ENCODE measurements at places on chromosomes 7 and 10.

- no peak for DNase-seq
These were observed 274.2 kb downstream of the BAMBI start for GRCh38 chr10:28951484-28951883.

DNA sequence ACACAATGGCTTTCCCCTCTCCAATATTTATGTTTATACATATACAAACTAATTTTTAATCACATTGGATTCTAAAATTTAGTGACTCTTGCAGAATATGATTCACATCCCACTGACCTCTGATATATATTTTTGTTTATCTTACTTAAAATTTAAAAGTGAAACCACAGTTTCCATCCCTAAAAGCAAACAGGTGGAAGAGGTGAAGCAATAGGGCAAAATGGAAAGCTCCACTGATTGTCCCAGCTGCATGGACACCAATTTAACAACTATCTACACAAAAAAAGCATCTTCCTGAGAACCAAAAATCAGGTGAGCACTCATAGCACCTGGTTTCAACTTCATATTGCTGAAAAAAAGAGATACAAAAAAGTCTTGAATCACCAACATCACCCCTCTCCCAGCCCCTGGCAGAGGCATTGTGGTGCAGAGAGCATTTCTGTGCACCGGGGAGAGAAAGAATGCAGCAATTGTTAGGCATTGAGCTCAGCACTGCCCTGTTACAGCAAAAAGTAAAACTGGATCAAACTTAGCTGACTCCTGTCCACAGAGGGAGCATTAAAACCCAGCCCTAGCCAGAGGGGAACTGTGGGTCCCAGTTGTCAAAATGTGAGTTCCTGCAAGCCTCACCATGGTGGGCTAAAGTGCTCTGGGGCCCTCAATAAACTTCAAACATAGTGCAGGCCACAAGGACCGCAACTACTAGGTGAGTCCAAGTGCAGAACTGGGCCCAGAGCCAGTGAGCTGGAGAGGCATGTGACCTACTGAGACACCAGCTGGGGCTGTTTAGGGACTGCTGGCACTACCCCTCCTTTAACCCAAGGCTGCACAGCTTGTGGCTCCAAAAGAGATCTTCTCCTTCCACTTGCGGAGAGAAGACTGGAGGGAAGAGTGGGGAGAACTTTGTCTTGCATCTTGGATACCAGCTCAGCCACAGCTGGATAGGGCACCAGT lies 92.1 kb downstream of the SIRT1 start:
- no peak for DNase-seq

DNA sequence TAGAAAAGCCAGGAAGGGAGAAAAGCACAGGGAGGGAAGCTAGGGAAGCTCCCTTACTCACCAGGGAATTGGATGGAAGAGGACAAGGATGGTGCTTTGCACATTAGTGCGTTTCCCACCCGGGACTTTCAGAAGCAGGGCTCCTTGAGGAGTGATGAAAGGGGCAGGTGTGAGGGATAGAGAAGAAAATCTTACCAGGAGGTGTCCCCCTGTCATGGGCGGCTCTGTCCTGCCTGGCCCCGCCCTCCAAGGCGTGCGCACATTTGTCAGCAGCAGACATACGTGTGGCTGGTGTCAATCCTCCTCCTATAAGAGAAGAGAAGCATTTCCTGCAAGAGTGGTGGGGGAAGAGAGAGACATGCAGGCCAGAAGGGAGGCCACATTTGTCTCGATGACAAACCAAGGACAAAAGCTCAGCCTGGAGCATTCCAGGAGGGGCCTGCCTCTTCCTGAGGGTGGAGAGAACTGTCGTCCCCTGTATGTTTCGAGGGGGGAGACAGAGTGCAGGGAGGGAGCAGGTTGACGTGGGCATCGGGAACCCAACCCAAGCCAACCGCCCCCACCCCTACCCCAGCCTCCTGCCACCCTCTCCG lies 47.4 kb upstream of the COMTD1 start:
- no peak for DNase-seq

- DNase-seq, result no peak
These were observed 730.8 kb downstream of the SUGCT start for GRCh38 chr7:40865441-40866233.

DNA sequence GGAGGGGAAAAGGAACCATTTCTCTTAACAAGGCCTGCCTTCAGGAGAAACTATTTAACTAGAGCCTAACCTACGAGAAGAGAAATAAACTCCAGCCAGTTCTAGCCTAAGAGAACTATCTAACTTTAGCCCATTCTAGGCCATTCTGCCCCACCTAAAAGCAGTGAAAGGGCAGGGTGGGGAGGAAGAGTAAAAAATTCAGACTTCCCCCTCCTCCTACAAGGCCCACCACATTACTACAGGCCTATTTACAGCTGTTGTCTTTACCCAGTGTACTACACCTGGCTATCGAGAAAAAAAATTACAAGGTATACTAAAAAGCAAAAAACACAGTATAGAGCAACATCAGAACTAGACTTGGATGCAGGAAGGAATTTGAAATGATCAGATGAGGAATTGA lies 93.0 kb downstream of the KMT2C start:
- DNase-seq, result no peak

Data from NCI-H1092 (cell line).